ENCODE measurements at places on chromosomes 13 and 19.

- DNase-seq, result no peak
Measured at GRCh38 chr19:9789066-9789465, 20.5 kb upstream of the ZNF846 start.

DNA sequence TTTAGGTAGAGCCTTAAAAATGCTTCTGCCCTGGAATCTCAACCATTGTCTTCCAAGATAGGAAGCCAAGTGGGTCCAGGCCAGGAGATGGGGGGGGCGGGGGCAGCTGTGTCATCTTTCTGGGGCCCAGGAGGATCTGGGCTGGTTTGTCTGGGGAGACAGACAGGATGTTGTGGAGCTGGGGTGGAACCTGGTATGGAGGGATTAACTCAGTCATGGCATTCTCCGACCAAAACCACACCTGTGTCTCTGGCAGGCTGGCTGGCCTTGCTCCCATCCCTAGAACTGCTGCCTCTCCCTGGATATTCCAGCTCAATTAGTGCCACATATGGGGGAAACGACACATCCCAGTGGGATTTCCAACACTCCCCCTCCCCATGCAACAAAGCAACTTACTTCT, 2.7 kb upstream of the MAP2K7 start:
- no peak for DNase-seq

DNA sequence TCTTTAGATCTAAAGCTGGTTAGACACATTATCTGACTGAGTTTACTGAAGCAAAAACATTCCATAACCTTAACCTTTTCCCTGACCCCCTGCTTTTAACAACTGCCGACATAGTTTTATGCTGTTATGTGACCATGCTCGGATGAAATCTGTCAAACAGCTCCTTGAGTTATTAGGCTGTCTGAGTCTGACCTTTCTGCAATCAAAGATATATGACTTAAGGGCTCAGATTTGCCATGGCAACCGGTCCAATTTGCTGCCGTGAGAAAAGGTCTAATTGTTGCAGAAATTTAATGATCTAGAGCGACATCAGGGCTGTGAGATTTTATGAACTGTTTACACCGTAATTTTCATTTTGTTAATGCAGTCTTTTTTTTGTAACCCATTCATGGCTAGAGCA, 61.8 kb downstream of the URI1 start:
- no peak for DNase-seq

- DNase-seq, result no peak
Measured at GRCh38 chr13:99930925-99931324, 40.6 kb downstream of the ZIC5 start.

DNA sequence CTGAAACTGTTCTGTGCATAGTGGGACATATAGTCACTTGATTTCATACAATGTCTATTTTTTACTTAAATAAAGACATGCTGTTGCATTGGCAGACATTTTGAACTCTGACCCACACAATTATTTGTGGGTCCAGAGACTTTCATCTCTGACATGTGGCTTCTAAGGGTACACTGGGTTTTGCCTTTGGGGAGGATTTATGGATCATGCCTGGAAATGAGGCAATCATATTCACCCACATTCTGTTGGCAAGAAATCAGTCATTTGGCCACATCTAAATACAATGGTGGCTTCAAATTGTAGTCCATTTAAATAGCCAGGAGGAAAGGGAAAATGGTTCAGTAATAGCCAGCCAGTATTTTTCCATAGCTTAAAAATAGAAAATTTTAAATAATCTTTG, 238.3 kb upstream of the KLF12 start:
- no peak for DNase-seq

All from stimulated activated CD4-positive, alpha-beta T cell treated with anti-CD3 and anti-CD28 coated beads, Interleukin-15, amount 100 ng/mL, for 1 hour (primary cell).